ENCODE measurements at places on chromosomes 4 and X.

- no peak for DNase-seq
Measured at GRCh38 chrX:82127228-82128123, 925.6 kb downstream of the SH3BGRL start.

DNA sequence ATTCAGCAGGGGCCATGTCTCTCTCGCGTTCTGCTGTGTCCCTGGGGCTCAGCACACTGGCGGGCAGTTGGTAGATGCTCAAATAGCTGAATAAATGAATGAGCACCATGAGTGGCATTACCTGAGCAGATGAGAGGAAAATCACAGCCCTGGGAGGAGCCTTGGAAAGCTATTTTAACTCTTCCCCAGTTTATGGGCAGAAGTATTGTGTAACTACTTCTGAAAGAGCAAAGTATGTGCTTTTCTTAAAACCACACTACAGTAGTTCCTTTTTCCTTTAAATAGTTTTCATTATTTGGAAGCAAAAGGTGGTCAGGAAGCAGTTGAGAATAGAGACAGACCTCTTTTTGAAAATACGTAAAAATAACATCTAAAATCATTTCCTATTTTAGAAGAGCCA lies 3.0 kb upstream of the PLAC1 start:
- no peak for DNase-seq

DNA sequence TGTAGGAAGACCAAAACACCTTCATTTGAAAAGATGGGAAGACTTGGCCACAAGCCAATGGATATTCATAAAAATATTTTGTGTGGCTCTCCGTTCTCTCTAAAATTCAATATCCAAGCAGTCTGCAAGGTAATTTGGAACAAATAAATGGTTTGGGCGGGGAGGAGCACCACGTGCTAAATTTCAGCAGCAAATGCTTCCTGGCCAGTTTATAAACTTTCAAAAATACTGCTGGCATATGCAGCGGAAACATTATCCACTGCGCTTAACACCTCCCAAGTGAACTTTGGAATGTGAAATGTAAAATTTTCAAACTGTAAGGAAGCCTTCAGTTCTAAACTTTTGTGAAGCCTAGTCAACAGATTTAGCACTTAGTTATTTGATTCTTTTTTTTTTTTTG lies 191.0 kb downstream of the NSUN7 start:
- no peak for DNase-seq

DNA sequence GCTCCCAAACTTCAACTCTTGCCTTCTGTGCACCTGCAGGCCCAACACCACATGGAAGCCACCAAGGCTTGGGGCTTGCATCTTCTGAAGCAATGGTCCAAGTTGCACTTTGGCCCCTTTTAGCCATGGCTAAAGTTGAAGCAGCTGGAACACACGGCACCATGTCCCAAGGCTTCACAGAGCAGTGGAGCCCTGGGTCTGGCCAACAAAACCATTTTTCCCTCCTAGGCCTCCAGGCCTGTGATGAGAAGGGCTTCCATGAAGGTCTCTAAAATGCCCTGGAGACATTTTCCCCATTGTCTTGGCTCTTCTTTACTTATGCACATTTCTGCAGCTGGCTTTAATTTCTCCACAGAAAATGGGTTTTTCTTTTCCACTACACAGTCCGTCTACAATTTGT lies 61.3 kb upstream of the CYSLTR1 start:
- DNase-seq = no peak

DNA sequence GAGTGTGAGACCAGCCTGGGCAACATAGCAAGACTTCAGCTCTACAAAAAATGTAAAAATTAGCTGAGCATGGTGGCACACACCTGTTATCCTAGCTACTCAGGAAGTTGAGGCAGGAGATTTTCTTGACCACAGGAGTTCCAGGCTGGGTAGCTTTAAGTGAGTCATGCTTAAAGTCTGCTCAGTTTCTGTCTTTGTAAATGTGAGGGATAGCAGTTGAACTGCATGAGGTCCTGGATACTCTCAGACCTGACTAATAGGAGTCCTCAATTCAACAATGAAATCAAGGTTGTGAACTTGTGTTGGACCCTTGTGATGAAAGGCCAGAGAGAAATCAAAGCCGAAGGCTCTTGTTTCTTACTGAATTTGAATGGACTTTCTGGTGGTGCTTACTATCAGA lies 45.2 kb downstream of the STARD8 start:
- DNase-seq = peak; percentile 48

DNA sequence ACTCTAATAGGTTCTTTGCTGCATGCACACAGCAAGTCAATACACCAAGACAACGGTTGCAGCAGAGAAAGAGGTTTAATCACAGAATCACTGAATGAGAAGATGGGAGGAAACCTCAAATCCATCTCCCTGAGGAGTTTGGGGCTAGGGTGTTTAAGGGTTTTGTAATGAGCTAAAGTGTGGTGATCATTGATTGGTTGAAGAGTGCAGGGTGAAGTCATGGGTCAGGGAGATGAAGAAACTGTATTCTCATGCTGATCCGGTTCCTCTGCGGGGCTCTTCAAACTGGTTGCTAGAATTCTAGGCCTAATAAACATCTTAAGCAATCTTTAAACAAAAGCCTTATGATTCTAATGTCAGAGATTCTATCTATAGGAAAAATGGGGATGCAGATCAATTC lies 432.5 kb upstream of the FAM47C start:
- no peak for DNase-seq

DNA sequence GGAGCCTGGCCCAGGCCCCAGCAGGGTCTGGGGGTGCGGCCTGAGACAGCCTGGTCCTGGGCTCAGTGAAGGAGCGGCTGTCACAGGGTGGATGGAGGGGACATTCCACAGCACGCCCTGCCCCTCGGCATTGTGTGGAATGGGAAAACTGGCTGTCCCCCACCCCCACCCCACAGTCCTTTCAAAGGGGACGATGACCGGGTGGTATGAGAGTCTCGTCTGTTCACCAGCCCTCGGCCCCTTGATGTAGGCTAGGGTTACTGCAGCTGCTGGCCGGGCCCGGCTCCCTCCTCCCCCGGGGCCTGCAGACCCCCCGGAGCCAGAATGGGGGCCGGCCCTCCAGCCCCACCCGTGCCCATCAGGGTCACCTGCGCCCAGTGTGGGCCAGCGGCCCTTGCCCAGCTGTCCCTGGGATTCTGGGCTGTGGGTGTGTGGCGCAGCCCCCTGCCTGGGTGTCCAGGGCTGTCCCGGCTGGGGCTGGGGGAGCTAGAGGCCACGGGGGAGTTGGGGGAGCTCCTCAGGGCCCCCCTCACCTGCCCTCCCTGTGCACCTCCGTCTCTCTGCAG lies 11.7 kb downstream of the FGFRL1 start:
- no peak for DNase-seq

- DNase-seq = no peak
Measured at GRCh38 chrX:139969286-139969685, 4.0 kb upstream of the CXorf66 start.

- no peak for DNase-seq
Measured at GRCh38 chr4:87982036-87982435, 6.5 kb downstream of the SPP1 start.

GRCh38 chr4:141417387-141417786 lies 196.7 kb downstream of the ZNF330 start:
- peak; percentile 58 for DNase-seq

DNA sequence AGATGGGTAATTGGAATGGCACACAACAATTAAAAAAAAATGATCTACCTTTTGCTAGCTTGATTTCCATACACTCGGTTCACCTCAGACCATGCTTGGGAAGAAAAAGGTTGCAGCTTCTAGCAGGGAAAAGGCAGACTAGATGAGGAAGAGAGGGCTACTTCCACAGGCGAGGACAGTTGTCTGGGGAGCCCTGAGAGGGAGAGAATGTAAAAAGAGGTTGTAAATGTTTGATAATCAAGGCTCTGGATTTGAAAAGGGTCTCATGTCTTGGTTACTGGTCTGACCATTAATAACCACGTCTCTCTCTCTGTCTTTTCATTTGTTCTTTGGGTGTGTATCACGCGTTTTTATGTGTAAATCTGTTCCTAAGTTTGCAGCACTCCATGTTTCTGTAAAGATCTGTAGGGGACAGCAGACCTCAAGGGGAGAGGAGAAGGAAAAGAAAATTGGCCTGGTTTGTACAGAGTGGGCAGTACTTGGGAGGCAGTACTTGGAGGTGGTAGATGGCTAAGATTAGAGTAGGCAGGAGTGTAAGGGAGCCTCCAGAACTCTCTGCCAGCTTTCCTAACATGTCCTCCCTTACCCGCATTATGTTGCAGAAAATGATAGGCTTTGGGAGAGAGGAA lies 750 bp downstream of the ARMCX5 start:
- peak; percentile 39 for DNase-seq

- no peak for DNase-seq
Measured at GRCh38 chr4:38674258-38675144, 10.5 kb downstream of the KLF3 start.

DNA sequence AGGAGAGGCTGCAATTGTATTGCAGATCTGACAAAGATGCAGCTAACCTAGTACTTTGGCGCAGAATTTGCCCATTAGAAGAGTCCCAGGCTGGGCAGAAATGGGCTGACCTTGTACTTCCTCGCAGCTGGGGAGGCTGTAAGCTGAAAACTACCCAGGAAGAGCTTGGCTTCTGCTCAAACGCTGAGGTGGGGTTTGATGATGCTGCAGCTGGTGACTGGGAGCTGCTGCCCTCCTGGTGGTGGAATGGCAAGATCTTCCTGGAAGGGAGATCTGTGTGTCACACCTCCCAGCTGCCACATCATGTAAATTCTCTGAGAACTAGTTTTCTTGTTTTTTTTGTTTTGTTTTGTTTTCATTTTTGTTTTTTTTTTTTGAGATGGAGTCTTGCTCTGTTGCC lies 17.4 kb downstream of the CCNG2 start:
- DNase-seq = peak; percentile 6

GRCh38 chr4:167779864-167780263 lies 312.5 kb upstream of the ANXA10 start:
- no peak for DNase-seq

GRCh38 chrX:110012818-110013485 lies 10.0 kb downstream of the TMEM164 start:
- DNase-seq = no peak

GRCh38 chr4:128524311-128524710 lies 236.7 kb upstream of the PGRMC2 start:
- DNase-seq = peak; percentile 87

DNA sequence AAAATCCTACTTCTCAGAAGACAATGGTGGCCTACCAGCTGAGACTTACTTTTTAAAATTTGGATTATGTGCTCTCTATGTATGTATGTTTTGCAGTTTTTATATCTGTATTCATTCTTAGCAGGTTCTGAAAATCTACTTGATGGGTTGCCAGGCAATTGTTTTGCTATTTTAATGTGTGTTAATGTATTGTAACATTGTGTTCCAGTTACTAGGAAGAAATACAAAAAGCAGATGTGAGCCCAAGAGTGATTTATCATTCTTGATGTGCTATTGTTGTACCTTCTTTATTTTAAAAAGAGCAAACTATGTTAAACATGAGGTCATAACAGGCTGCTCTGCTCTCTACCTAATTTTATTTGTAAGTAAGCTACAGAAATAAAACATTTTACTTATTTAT lies 81.9 kb downstream of the REPS2 start:
- no peak for DNase-seq

DNA sequence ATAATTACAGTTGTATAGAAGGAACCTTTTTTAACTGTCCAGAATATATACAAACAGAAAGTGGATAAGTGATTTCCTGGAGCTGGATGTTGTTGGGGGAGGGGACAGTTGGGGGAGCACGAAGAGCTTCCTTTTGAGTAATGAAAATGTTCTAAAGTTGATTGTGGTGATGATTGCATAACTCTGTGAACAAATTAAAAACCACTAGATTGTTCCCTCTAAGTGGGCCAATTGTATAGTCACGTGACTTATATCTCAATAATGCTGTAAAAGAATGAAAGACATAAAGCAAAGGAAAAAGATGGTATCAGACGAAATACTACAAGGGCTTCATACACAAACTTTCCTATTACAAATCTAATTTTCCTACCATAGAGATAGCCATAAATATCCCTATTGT lies 2.7 kb downstream of the CT55 start:
- no peak for DNase-seq

- DNase-seq = peak; percentile 9
Measured at GRCh38 chr4:66430856-66431255, 760.6 kb upstream of the EPHA5 start.

GRCh38 chrX:154603438-154604430 lies 15.3 kb downstream of the CTAG1B start:
- DNase-seq = peak; percentile 70

DNA sequence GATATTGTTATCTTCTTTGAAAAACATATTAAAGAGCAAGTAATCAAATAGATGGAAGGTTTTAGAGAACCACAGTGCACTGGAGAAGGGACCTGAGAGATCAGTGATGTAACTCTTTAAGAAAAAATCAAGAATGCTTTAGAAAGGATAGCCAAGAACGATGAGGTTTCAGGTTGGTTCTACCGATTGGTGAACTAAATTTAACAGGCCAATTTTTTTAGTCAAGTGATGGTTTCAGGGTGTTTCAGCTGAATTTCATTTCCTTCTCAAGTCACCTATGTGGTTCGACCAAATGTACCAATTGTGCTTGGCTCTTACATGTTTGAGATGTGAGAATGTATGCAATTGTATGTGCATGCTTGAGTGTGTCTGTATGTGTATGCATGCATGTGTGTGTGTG lies 26.5 kb downstream of the HS3ST1 start:
- DNase-seq = no peak

DNA sequence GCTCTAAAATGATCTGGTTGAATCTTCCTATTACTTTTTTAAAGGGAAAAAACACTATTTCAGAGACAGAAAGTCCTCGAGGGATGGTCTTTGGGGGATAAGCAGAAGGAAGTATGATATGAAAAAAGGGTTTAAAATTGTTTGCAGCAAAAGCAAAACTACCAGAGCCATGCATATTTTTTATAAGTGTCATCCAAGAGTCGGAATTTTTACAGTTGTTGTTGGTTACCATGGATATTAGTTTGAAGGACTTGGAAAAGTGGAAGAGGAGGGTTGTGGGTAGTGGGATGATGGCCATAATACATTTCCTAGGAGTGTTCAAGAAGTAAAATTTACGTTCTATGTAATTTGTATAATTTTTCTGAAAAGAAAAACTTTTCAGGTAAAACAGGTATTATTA lies 134.4 kb downstream of the PCDH7 start:
- no peak for DNase-seq

DNA sequence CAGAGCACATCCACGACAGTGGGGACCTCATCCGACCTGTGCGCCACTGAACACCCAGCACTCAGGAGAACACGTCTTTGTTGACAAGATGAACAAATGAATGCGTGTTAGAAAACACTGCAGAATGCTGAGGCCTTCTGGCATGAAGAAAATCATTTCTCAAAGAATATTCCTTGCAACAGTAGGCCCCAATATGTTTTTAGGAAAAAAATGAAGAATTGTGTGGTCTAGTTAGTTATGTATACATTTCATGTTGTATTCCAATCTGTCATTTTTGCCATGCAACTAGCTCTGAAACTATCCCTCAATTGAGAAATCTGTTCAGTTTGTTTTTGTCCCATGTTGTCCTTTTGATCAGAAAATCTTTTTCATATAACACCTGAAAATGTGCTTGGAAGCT lies 77.4 kb upstream of the MAD2L1 start:
- no peak for DNase-seq

DNA sequence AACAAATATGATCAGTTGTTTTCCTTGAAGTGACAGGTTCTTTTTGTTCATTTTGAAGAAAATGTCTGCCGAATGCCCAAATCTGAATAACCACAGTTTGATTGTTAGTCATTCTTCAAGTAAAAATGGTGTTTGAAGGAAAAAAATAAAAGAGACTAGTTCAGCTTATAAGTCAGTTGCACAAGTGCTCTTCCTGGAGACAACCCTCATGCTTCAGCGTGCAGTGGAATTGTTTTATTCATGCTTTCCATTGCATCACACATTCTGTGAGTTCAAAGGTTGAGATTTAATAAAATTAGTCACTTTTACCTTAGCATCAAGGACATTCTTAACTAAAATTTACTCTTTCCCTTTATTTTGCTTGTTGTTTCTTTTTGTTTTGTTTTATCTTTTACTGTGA lies 404.9 kb downstream of the ZNF674 start:
- DNase-seq = no peak
